G401 (cell line): ENCODE measurements at places on chromosomes 1 and 21.

GRCh38 chr21:31117128-31117916 lies 79.0 kb upstream of the KRTAP19-8 start:
- no peak for DNase-seq

DNA sequence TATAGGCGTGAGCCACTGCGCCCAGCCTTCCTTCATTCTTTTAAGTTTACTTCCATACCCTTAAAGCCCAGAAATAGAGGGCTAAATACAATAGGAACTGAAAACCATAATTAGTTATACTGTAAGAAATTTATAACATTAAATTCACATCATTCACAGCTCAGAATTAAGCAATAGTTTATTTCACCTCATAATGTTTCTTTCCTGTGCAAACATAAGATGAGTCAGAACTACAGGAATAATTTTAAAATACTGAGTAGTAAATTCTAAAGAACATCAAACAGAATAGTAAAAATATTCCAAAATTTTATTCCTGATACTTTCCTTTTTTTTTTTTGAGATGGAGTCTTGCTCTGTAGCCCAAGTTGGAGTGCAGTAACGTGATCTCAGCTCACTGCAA lies 24.1 kb downstream of the POGZ start:
- no peak for DNase-seq

DNA sequence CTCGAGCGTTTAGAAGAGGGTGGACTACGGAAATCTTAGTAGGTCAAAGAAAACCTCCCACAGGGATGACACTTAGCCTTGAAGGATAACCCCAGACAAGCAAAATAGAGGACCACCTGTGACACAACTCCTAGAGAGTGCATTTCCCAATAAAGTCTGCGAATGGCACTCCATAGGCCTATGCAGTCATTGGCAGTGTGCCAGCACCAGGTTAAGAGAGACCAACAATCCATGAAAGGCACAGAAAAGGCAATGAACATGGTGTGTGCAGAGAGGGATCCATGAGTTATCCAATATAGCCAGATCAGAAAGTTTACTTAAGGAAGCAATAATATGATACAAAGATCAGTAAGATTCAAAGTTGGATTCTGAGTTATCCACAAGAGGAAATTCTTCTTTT lies 45.2 kb upstream of the FMO2 start:
- DNase-seq, result no peak

GRCh38 chr1:164689672-164690511 lies 130.9 kb downstream of the PBX1 start:
- peak; percentile 51 for DNase-seq

GRCh38 chr1:101300916-101301315 lies 64.1 kb downstream of the S1PR1 start:
- DNase-seq, result no peak

- DNase-seq, result no peak
These were observed 94.6 kb downstream of the SETD4 start for GRCh38 chr21:35965699-35966098.
